ENCODE measurements at places on chromosomes 2 and 18.
A peak's percentile ranks its signal among the peaks of the same experiment; 100 is the strongest.

DNA sequence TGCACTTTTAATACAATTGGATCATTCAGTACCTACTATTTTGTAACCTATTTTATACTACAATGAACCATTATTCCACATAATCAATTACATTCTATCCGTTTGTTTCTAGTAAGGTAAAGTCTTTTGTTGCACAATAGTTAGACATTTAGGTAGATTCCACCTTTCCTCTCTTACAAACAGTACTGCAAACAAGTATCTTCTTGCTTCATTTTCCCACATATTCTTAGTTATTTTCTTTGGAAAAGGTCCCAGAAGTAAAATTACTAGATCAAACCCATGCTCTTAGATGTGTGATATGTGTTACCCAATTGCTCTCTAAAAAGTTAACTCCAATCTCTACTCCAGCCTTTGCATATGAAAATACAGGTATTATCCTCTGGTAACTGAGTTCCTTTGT, 49.6 kb downstream of the SPIRE1 start:
- no peaks in the 10 kb centered on the region for H3K4me1 ChIP-seq
- no peaks in the 10 kb centered on the region for H3K36me3 ChIP-seq
- H3K27me3 ChIP-seq = peaks cover 16% of the 10 kb centered on the region

- no peak for DNase-seq
- H3K4me1 ChIP-seq = peaks cover 1% of the 10 kb centered on the region
- H3K4me3 ChIP-seq = no peak overlapping the region
- H3K36me3 ChIP-seq = no peaks in the 10 kb centered on the region
- H3K27me3 ChIP-seq = no peaks in the 10 kb centered on the region
Measured at GRCh38 chr2:219261024-219261855, 7.5 kb upstream of the TUBA4A start.

DNA sequence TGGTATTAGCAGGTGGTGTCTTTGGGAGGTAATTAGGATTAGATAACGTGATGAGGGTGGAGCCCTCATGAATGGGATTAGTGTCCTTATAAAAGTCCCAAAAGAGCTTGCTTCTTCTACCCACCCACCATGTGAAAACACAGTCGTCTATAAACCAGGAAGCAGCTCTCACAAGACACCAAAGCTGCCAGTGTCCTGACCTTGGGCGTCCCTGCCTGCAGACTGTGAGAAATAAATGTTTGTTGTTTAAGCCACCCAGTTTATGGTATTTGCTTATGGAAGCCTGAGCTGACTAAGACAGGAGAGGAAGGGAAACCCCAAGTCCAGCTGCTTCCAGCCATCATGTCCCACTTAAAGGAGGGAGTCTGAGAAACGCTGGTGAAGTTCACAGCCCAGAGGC, 13.6 kb downstream of the ADI1 start:
- no peak for DNase-seq
- H3K4me1 ChIP-seq = peaks cover 3% of the 10 kb centered on the region

- H3K4me1 ChIP-seq = peaks cover 2% of the 10 kb centered on the region
- DNase-seq = no peak
- peaks cover 25% of the 10 kb centered on the region for H3K36me3 ChIP-seq
Measured at GRCh38 chr18:35680139-35680551, 98.6 kb downstream of the GALNT1 start.

- no peaks in the 10 kb centered on the region for H3K4me1 ChIP-seq
- no peaks in the 10 kb centered on the region for H3K36me3 ChIP-seq
- H3K27ac ChIP-seq = no peak overlapping the region
- no peak overlapping the region for H3K4me3 ChIP-seq
Measured at GRCh38 chr2:56260415-56260814, 76.6 kb downstream of the CCDC85A start.

- no peaks in the 10 kb centered on the region for H3K36me3 ChIP-seq
- H3K27me3 ChIP-seq = no peaks in the 10 kb centered on the region
- no peak overlapping the region for H3K4me3 ChIP-seq
- H3K27ac ChIP-seq = no peak overlapping the region
- H3K4me1 ChIP-seq = peaks cover 21% of the 10 kb centered on the region
- no peak for DNase-seq
Measured at GRCh38 chr2:40367032-40367431, 84.9 kb downstream of the SLC8A1 start.

GRCh38 chr2:119691651-119692245, 12.7 kb downstream of the TMEM177 start:
- peaks cover 4% of the 10 kb centered on the region for H3K4me1 ChIP-seq
- no peak overlapping the region for H3K4me3 ChIP-seq
- peaks cover 24% of the 10 kb centered on the region for H3K36me3 ChIP-seq

- no peak overlapping the region for H3K27ac ChIP-seq
- H3K27me3 ChIP-seq = no peaks in the 10 kb centered on the region
- no peaks in the 10 kb centered on the region for H3K4me1 ChIP-seq
- no peaks in the 10 kb centered on the region for H3K36me3 ChIP-seq
- no peak overlapping the region for H3K4me3 ChIP-seq
- no peak for DNase-seq
Measured at GRCh38 chr18:27750923-27751322, 426.0 kb downstream of the CDH2 start.

DNA sequence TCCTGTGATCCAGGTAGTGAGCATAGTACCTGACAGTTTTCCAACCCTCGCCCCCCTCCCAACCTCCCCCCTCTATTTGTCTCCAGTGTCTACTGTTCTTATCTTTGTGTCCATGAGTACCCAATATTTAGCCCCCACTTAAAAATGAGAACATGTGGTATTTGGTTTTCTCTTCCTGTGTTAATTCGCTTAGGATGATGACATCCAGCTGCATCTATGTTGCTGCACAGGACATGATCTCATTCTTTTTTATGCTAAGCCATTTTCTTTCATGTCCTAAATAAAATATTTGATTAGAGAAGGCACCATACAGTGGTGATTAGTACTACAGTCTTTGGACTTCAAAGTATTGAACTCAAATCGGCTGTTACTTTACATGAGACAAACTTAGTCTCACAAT, 1087.9 kb downstream of the CBLN2 start:
- H3K27ac ChIP-seq = no peak overlapping the region
- H3K27me3 ChIP-seq = no peaks in the 10 kb centered on the region
- no peak overlapping the region for H3K4me3 ChIP-seq
- H3K4me1 ChIP-seq = no peaks in the 10 kb centered on the region
- H3K36me3 ChIP-seq = no peaks in the 10 kb centered on the region

- DNase-seq = no peak
- H3K36me3 ChIP-seq = no peaks in the 10 kb centered on the region
- H3K27ac ChIP-seq = no peak overlapping the region
- no peaks in the 10 kb centered on the region for H3K4me1 ChIP-seq
- H3K27me3 ChIP-seq = no peaks in the 10 kb centered on the region
- no peak overlapping the region for H3K4me3 ChIP-seq
Measured at GRCh38 chr18:31079973-31080372, 22.2 kb downstream of the DSC2 start.

- no peak overlapping the region for H3K27ac ChIP-seq
- no peak for DNase-seq
- no peaks in the 10 kb centered on the region for H3K36me3 ChIP-seq
- H3K4me1 ChIP-seq = no peaks in the 10 kb centered on the region
Measured at GRCh38 chr2:174704642-174705041, 59.6 kb downstream of the CHRNA1 start.

DNA sequence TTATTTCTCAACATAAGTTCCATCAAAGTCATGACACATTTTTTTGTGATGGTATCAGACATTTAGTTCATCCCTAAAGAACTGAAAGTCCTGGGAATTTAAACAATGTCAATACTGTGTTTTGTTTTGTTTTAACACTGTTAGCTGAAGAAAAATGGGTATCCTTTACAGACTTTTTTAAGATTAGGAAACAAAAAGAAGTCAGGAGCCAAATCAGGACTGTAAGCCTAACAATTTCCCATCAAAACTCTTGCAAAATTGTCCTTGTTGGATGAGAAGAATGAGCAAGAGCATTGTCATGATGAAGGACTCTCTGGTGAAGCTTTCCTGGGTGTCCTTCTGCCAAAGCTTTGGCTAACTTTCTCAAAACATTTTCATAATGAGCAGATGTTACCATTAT, 69.4 kb downstream of the SRD5A2 start:
- no peak overlapping the region for H3K4me3 ChIP-seq
- no peak for DNase-seq
- H3K27ac ChIP-seq = no peak overlapping the region
- H3K36me3 ChIP-seq = no peaks in the 10 kb centered on the region
- peaks cover 7% of the 10 kb centered on the region for H3K27me3 ChIP-seq

DNA sequence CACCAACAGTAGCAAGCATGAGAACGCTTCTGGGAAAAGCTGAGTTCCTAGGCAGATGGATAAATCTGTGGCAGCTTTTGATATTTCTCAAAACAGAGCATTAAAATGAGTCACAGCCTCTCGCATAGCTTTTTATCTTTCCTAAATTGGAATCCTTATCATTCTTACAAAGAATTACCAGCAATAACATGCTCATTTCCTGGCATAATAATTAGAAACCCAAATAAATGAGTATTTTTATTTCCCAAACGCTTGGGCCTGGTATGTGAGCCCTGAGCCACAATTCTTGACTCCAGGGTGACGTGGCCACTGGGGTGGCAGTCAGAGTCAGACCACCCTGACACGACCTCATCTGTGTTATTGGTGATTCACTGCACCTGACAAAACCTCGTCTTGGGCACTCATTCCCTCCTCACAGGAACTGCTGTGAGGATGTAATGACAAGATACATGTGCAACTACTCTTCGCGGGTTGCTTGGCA, 210.7 kb downstream of the ARL4C start:
- H3K27ac ChIP-seq = no peak overlapping the region
- no peak overlapping the region for H3K4me3 ChIP-seq
- H3K27me3 ChIP-seq = peaks cover 20% of the 10 kb centered on the region
- no peak for DNase-seq
- peaks cover 25% of the 10 kb centered on the region for H3K4me1 ChIP-seq
- H3K36me3 ChIP-seq = peaks cover 1% of the 10 kb centered on the region

- H3K4me3 ChIP-seq = no peak overlapping the region
- no peaks in the 10 kb centered on the region for H3K36me3 ChIP-seq
- peaks cover 8% of the 10 kb centered on the region for H3K27me3 ChIP-seq
Measured at GRCh38 chr2:48954935-48955334, 199.4 kb downstream of the FSHR start.

GRCh38 chr2:8303322-8303832, 378.5 kb upstream of the ID2 start:
- H3K27ac ChIP-seq = peak overlapping the region; percentile 92
- peak; percentile 85 for DNase-seq
- peak overlapping the region; percentile 46 for H3K4me3 ChIP-seq
- H3K36me3 ChIP-seq = peaks cover 13% of the 10 kb centered on the region

DNA sequence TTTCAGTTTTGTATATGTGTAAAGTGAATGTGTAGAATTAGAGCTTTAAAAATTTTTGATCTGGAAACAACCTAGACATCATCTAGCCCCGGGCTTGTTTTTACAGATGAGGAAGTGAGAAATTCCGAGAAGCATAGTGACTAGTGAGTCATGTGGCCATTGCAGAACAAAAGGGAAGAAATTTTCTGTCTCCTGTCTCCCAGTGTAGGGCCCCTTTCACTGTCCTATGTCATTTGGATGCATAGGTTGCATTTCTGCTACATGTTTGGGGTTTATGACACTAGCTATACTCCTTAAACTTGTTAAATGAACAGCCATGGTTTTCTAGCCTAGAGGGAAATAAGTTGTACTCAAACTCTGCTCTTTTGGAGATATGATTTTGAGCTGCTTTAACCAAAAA, 84.6 kb downstream of the PLCL1 start:
- peak; percentile 31 for DNase-seq
- peaks cover 5% of the 10 kb centered on the region for H3K27me3 ChIP-seq
- H3K36me3 ChIP-seq = no peaks in the 10 kb centered on the region
- H3K4me3 ChIP-seq = no peak overlapping the region
- peaks cover 21% of the 10 kb centered on the region for H3K4me1 ChIP-seq

DNA sequence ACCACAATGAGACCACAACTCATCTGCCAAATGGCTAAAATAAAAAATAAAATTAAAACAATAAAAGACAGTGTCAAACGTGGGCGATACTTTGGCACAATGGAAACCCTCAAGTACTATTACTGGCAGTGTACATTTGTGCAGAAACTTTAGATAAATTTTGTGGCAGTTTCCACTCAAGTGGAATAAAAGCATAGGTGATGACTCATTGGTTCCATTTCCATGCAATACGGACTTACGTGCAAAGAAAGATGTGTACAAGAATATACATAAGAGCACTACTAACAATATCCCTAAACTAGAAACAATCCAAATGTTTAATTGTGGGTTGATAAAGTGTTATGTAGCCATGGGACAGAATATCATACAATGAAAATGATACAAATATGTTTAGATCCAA, 259.0 kb upstream of the HNMT start:
- H3K27ac ChIP-seq = no peak overlapping the region
- no peak for DNase-seq
- no peaks in the 10 kb centered on the region for H3K27me3 ChIP-seq
- H3K4me3 ChIP-seq = no peak overlapping the region
- no peaks in the 10 kb centered on the region for H3K36me3 ChIP-seq

GRCh38 chr2:19775838-19776237, 125.9 kb downstream of the TTC32 start:
- peaks cover 7% of the 10 kb centered on the region for H3K27me3 ChIP-seq
- H3K36me3 ChIP-seq = no peaks in the 10 kb centered on the region
- H3K27ac ChIP-seq = no peak overlapping the region
- no peak overlapping the region for H3K4me3 ChIP-seq

GRCh38 chr18:37476182-37476581, 89.4 kb downstream of the CELF4 start:
- H3K27me3 ChIP-seq = peaks cover 39% of the 10 kb centered on the region
- H3K36me3 ChIP-seq = no peaks in the 10 kb centered on the region
- H3K4me1 ChIP-seq = no peaks in the 10 kb centered on the region

GRCh38 chr2:12897181-12897580, 180.4 kb downstream of the TRIB2 start:
- H3K36me3 ChIP-seq = peaks cover 7% of the 10 kb centered on the region
- H3K4me1 ChIP-seq = no peaks in the 10 kb centered on the region

GRCh38 chr2:66587216-66587615, 152.3 kb downstream of the MEIS1 start:
- peaks cover 7% of the 10 kb centered on the region for H3K27me3 ChIP-seq
- no peak overlapping the region for H3K27ac ChIP-seq
- H3K36me3 ChIP-seq = no peaks in the 10 kb centered on the region
- no peaks in the 10 kb centered on the region for H3K4me1 ChIP-seq
- no peak overlapping the region for H3K4me3 ChIP-seq

DNA sequence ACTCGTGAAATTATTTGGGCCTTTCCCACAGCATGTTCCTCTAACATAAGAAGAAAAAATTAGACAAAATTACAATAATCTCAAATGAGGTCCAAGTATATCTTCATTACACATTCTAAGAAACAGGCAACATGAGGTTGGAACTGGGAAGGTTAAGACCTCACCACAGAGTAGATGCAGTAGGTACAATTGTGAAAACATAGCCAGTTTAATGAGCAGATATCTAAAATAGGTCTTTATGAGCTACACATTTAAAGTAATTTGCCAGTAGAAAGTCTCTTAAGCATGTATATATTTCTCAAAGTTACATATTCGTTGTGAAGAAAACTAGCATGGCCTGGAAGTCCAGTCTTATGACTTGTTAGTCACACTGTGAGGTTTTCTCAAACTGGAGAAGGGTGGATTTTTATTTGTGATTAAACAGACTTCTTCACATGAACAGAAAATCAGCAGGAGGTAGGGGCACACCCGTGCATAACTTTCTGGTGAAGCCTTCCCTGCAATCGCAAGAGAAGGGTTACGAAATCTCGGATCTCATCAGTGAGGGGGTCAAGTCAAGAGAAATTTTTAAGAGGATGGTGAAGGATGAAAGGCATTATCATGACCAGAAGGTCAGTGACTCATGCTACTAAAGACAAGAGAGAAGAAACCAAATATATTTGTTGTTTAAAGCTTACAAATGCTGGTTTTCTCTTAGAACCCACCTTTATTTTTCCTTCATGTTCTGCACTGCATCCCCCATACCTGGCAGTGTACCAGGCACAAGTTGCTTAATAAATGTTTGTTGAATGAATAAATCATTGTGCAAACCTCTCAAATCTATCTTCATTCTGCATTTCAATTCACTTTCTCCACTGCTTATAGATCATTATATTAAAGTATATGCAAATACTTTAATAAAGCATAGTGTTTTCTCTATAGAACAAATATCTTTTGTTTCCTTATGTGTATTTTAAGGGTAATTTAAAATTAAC, 5.1 kb upstream of the RAB27B start:
- H3K36me3 ChIP-seq = no peaks in the 10 kb centered on the region
- no peak for DNase-seq
- peaks cover 4% of the 10 kb centered on the region for H3K4me1 ChIP-seq
- H3K4me3 ChIP-seq = no peak overlapping the region
